ENCODE measurements at places on chromosomes 6 and 20.

GRCh38 chr6:117195728-117196127 is 69.6 kb upstream of the VGLL2 start:
- DNase-seq = no peak

DNA sequence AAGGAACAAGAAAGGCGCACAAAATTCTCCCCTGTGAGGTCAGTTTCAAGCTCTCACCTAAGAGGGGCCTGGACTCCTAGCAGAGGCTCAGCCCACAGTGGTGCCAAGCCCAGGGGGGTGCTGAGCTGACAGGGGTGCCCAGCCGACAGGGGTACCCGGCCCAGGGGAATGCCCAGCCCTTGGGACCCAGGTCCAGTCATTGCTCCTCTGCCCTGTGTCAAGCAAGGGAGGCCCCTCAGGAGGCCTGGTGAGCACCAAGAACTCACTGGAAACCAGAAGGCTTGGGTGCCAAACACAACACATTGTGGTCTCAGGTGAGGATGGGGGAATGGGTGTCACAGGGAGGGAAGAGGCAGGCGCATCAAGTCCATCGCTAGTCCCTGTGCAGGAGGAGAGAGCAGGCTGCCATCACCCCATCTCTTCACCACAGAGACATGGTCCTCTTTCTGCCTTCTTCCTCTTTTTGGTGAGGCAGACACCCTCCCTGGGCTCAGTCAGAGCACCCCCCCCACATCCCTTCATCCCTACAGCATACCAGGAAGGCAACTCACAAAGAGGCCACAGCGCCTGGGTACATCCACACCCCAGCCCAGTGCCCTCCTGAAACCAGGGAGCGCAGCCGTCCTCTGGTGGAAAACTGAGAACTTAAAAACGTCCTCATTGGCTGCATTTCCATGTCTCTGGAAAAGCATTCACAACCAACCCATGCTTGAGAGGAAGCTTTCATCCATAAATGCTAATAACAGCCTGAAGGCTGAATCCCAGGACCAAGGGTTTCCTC is 111.3 kb downstream of the BANF2 start:
- DNase-seq = no peak

DNA sequence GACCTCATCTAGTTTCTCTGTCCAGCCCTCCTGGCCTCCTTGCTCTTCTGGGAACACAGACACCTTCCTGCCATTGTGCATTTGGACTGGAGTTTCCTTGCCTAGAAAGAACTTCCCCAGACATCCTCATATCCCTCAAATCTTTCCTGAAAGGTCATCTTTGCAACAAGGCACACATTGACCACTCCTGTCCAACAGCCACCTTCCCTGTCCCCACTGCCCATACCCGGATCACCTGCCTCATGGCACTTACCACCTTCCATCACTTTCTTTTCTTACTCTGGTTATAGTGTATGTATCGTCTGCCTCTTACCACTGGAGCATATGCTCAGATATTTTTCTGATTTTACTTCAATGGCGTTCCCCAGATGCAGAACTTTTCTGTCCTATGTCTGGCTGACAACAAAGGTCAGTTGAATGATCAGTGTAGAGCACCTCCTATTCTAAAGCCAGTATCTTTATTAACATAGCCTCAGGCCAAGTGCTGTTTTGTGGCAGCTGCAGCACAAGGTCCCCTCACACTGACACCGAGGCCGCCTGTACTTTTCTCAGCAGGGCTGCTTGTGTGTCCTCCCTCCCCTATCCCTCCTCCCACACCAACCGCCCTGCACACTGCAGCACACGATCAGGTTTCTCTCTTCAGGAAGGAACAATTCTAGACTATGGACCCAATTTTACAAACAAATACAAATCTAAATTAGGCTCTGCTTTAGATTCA is 4.1 kb downstream of the HLA-C start:
- no peak for DNase-seq

- DNase-seq = no peak
Observed at GRCh38 chr6:167054987-167055386, 55.8 kb downstream of the CEP43 start.

GRCh38 chr6:47061309-47062300 is 19.5 kb upstream of the ADGRF1 start:
- no peak for DNase-seq

- no peak for DNase-seq
Observed at GRCh38 chr6:31663961-31664789, 622 bp downstream of the GPANK1 start.

DNA sequence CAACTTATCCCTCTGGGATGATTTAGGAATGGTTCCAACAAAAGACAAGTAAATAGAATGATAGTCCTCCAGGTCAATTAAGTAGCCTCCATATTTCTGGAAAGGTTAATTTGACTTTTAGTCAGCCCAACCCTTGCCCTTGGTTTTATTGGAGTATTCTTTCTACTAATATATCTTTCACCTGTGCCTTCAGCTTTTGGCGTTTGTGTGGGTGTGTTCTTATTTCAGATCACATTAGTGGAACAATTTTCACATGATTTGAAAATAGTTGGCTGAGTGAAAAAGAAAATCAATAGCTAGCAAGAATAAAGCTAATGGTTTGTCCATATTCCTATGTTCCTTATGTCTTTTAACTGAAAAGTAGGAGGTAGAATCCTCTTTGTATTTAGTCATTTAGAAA is 239.6 kb upstream of the SGK1 start:
- DNase-seq = no peak

- no peak for DNase-seq
Observed at GRCh38 chr6:46254331-46254730, 83.6 kb upstream of the ENPP5 start.

DNA sequence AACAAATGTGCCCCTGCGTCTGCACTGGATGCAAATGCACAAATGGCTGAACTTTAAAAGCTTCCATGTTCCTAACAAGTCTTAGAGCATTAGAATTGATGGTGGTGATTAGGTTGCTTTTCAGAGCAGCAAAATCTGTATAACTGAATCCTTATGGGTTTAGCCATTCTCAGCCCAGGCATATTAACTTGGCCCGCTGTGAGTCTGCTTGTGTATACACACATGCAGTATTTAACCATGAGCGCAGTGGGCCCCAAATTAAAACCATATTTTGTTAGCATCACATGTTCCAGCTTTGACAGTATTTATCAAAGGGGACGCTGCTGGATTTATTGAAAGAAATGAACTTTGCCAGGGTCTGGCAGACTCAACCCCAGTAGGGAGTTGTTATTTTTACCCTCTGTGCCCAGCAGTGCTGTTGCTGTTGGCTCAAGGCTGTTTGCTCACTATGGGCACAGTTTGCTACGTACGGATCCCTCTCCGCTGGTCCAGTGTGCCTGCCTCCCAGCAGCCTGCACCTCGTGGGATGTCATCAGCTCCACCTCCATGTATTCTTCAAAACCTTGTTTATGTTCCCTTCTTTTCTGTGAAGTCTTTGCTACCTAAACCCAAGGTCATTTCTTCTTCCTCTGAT is 144.7 kb downstream of the QRSL1 start:
- DNase-seq = no peak

GRCh38 chr6:156150391-156150790 is 626.8 kb upstream of the ARID1B start:
- DNase-seq = no peak

- DNase-seq = no peak
Observed at GRCh38 chr6:111201764-111202163, 114.5 kb downstream of the SLC16A10 start.

DNA sequence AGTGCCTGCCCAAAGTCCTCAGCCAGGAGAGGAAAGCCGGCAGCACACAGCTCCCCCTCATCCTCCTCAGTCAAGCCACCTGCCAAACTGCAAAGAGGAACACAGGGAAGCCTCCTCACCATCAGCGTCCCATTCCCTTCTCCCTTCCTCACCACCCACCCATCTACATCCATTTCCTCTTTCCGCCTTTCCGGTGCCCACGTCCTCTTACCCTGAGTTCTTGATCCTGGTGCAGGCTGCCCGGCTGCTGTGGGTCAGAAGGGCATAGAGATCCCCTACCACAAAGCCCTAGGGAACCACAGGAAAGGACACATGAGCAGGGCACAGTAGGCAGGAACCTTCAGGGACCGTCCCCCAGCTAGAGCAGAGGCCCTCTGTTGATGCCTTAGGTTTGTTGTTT is 6.0 kb downstream of the GNMT start:
- DNase-seq = no peak

DNA sequence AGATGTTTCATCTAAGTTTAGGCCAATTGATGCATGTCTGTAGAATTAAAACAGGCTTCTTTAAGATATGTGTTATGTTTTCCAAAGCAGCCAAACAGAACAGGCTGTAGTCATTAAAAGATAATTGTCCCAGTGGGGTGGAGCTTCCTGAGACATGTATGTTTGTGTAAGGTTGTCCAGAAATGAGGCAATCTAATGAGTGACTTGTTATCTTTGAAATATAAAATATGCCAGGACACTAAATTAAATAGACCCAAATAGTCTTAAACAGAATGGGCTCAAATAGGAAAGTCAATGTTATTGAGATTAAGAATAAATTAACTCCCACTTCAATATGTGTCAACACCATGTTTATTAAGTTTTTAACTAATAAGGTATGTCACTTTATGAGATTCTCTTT is 204.7 kb upstream of the RNF217 start:
- DNase-seq = no peak

DNA sequence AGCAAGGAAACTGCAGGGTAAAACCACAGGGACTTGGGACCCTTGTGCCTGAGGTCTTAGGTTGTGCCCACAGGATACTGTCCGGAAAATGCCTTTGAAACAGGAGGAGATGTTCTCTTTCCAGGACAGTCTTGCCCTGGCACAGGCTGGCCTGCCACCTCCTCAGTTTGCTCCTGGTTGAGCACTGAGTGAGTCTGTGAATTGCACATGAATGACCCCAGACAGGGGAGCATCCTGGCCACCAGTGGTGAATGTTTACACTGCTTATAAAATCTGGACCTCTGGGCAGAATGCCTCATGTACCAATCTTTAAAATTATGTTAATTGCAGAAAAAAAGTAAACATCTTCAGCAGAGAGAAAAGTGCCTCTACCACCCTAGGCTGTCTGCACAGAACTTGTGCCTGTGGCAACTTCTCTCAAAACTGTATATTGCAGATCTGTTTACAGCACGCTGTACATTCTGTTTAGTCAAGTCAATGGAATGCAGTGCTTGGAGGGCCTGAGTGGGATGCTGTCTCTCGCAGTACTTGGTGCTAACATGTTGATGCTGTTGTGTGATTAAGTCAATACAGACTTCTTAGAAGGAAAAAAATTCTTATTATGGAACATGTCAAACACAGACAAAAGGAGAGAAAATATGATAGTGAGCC is 242.1 kb downstream of the SOD2 start:
- no peak for DNase-seq
